Breast epithelium (tissue), 4 donors: ENCODE measurements at places on chromosomes 16 and 17. TPM values are rescaled to one million over a fixed set of nuclear protein-coding genes. Genes with fewer than 3 reads are reported as not detected.

GRCh38 chr16:4505356-4506147 lies 29.4 kb downstream of the HMOX2 start:
- no peaks in the 10 kb centered on the region for H3K27me3 ChIP-seq
- no peak overlapping the region for H3K27ac ChIP-seq
- no peaks in the 10 kb centered on the region for H3K4me1 ChIP-seq

- H3K4me3 ChIP-seq: no peak overlapping the region
- no peaks in the 10 kb centered on the region for H3K36me3 ChIP-seq
- no peaks in the 10 kb centered on the region for H3K4me1 ChIP-seq
- no peak overlapping the region for H3K27ac ChIP-seq
- H3K27me3 ChIP-seq: peaks cover 13% of the 10 kb centered on the region
Measured at GRCh38 chr17:34098699-34099098, 156.4 kb upstream of the CCL2 start.

Gene HS3ST4
- total RNA-seq: 3.4 TPM

GRCh38 chr16:12390644-12391043 lies 413.0 kb downstream of the CPPED1 start:
- H3K36me3 ChIP-seq: no peaks in the 10 kb centered on the region
- no peak for DNase-seq
- no peaks in the 10 kb centered on the region for H3K4me1 ChIP-seq
- no peaks in the 10 kb centered on the region for H3K27me3 ChIP-seq

GRCh38 chr16:25198021-25198420 lies 18.7 kb upstream of the AQP8 start:
- H3K27ac ChIP-seq: no peak overlapping the region
- no peak for DNase-seq
- no peaks in the 10 kb centered on the region for H3K27me3 ChIP-seq
- H3K4me1 ChIP-seq: no peaks in the 10 kb centered on the region

GRCh38 chr17:5699814-5700213 lies 115.5 kb upstream of the NLRP1 start:
- H3K27me3 ChIP-seq: no peaks in the 10 kb centered on the region
- H3K36me3 ChIP-seq: no peaks in the 10 kb centered on the region
- no peak overlapping the region for H3K4me3 ChIP-seq
- no peak for DNase-seq
- H3K27ac ChIP-seq: no peak overlapping the region
- no peaks in the 10 kb centered on the region for H3K4me1 ChIP-seq

DNA sequence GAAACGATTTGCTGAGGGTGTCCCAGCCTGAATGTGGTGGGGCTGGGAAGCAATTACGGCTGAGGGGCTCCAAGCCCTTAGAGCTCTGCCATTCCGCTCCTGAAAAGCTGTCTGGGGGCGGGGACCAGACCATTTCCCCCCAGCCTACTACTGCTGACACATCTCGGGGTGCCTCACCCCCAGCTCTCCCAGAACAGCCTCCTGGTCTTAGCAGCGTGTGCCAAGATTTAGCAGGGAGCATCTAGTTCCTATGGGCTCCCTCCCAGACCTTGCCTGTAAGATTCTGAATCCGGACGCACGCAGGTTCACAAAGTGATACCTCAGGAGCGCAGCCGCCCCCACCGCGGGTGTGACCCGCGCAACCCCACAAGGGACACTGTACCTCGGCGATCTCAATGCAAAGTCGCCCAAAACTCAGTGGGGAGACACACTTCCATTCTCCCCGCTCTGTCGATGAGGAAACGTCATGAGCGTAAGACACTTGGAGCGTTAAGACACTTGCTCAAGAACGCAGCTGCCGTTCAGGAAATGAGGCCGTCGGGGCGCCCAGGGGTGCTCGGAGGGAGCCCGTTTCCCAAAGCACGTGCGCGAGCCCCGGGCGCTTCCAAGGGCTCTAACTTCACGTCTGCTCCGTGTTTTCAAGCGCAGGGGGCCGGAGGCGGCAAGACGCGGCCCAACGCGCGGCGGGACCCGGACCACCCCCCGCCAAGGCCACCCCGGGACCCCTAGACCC lies 629 bp downstream of the GEMIN4 start:
- H3K36me3 ChIP-seq: peaks cover 8% of the 10 kb centered on the region
- H3K4me3 ChIP-seq: peak overlapping the region; percentile 86
- H3K27ac ChIP-seq: peak overlapping the region; percentile 89
- DNase-seq: no peak

DNA sequence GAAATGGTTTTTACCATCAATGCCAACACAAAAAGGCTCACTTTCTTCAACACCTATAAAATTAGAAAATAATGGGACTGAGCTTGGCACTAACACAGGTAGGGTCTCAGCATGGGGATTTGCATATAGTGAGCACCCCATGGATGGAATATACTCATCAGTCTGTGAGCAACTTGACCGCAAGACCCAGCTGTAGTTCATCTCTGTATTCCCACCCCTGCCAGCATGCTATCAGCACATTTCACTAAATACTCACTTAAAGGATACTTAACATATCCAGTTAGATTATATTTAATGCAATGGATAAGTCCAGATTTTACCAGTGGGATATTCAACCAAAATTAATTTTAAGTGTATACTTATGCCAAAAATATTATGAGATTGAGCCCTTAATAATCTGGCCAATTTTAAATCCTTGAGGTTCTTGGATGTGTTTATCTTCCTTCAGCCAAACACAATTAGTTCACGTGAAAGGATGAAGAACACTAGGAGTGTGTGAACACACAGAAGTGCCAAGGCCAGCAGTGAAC lies 66.7 kb downstream of the C16orf95 start:
- no peaks in the 10 kb centered on the region for H3K27me3 ChIP-seq
- no peaks in the 10 kb centered on the region for H3K4me1 ChIP-seq
- DNase-seq: no peak
- H3K27ac ChIP-seq: no peak overlapping the region

DNA sequence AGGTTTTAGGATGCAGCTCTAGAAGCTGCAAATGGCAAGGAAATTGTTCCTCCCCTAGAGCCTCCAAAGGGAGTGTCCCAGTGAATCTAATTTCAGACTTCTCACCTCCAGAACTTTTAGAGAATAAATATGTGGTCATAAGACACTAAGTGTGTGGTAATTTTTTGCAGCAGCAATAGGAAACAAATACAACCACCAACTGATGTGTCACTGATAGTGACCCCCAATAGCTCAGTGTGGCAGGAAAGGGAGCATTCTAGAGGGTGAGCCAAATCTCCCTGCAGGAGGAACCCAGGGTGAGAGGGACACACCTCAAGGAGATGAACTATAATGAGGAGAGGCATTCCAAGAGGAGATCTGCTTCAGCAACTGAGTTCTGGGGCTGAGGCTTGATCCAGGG lies 4.1 kb downstream of the CCL4L2 start:
- DNase-seq: no peak
- H3K27ac ChIP-seq: no peak overlapping the region
- H3K4me1 ChIP-seq: no peaks in the 10 kb centered on the region
- no peaks in the 10 kb centered on the region for H3K36me3 ChIP-seq

Gene USP43
- total RNA-seq: 0.32 TPM

Gene NACA2
- not detected for total RNA-seq

Gene GFER
- 15.7 TPM for total RNA-seq

DNA sequence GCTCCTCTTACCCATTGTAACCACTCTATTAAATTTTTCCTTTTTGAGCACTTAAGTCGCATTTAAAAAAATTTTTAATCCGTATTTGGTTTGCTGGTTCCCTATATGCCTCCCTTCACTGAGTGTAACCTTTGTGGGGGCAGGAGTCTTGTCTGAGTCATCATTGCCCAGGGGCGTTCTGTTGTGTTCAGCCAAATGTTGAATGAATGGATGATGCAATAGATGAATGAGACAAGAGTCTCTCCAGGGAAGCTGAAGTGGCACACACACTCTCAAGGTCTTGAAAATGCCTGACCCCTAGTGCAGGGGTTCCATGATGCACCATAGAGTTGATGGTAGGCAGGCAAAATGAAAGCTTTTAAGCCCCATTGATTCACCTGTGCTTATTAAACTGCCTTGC lies 123.0 kb upstream of the RBFOX1 start:
- H3K27me3 ChIP-seq: no peaks in the 10 kb centered on the region
- no peaks in the 10 kb centered on the region for H3K36me3 ChIP-seq
- no peak overlapping the region for H3K4me3 ChIP-seq

DNA sequence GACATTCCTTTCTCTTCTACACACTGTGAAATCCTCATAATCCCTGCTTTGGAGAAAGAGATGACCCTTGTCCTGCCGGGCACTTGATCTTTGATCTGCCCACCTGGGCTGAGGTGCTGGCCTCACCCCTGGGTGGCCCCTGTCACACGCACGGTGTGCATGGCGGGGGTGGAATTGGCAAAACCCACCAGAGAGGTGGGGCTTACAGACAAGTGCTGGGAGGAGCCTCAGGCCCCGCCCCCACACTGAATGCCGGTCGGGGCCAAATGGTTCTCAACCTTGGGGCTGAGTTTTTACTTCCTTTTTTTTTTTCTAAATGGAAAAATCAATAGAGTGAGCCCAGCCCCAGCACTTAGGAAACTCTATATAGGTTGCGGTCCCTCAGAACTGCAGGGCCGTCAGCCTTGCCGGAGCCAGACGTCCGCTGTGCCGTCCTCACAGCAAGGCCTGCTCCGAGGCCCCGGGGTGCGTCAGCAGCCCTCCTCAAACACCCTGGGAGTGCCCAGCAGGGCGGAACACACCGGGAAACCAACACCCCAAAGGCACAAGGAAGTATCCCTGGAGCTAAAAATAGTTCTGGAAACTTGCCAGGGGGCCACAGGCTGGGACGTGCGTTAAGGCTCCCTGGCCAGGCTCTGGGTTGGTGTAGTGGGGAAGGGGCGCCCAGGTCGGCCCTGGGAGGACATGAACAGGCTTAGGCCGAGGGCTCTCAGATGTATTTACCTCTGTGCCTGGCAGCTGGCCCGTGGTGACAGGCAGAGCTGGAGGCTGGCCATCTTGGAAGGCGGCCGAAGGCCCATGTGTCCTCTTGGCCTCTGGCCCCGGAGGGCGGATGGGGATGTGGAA lies 11.0 kb downstream of the GPRC5C start:
- peak overlapping the region; percentile 95 for H3K27ac ChIP-seq
- peak overlapping the region; percentile 50 for H3K4me3 ChIP-seq
- no peaks in the 10 kb centered on the region for H3K27me3 ChIP-seq
- H3K4me1 ChIP-seq: peaks cover 29% of the 10 kb centered on the region
- peak; percentile 88 for DNase-seq
- H3K36me3 ChIP-seq: no peaks in the 10 kb centered on the region

Gene CDH1
- total RNA-seq: 86.5 TPM

DNA sequence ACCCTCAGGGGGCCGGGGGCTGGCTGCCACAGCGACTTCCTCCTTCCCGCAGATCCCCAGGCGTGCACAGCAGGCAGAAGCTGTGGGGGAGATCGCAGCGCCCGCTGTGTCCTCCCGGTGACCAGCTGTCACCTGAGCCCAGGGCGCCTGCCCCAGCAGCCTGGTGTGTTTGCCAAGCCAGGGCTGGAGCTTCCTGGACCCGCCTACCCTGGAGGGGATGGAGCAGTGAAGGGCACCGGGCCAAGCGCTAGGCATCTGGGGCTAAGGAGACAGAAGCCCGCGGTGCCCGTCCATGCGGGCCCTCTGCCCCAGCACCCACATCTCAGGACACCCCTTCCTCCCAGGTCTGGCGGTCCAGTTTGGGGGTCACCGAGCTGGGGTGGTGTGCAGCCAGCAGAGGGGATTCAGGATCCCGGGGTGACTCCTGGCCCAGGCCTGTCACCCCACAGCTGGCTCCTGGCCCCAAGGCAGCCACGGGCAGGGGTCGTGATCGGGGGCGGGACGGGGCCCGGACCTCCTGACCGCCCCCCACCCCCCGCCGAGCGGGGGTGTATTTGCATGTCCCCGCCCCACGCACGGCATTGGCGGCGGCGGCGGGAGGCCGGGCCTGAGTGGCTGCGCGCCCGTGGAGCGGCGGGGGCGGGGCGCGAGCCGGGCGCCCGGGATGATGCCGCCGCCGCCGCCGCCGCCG lies at the start of gene RAB26:
TSS of gene RAB26 (plus strand) at position 645 of the 691 bp plus-strand sequence. CDS start 159 bp downstream, outside the sequence.
- H3K27ac ChIP-seq: peak within 1 kb of the TSS; percentile 73
- peak within 1 kb of the TSS; percentile 62 for H3K4me3 ChIP-seq
- H3K36me3 ChIP-seq: no peaks in the 10 kb centered on the region
- H3K4me1 ChIP-seq: peaks cover 15% of the 10 kb centered on the region
- no peaks in the 10 kb centered on the region for H3K27me3 ChIP-seq

- no peak overlapping the region for H3K4me3 ChIP-seq
- no peaks in the 10 kb centered on the region for H3K27me3 ChIP-seq
- H3K27ac ChIP-seq: no peak overlapping the region
- DNase-seq: no peak
Measured at GRCh38 chr17:13753154-13753553, 151.4 kb upstream of the HS3ST3A1 start.

Gene DNAI2
- total RNA-seq: not detected

Gene TBC1D3
- total RNA-seq: not detected

Gene MT1G
- 20.0 TPM for total RNA-seq

Gene ITGAD
- total RNA-seq: 0.16 TPM

GRCh38 chr17:64196601-64197000 lies 66.5 kb downstream of the TEX2 start:
- no peaks in the 10 kb centered on the region for H3K4me1 ChIP-seq
- H3K4me3 ChIP-seq: no peak overlapping the region
- no peaks in the 10 kb centered on the region for H3K27me3 ChIP-seq
- no peak overlapping the region for H3K27ac ChIP-seq
- H3K36me3 ChIP-seq: no peaks in the 10 kb centered on the region

DNA sequence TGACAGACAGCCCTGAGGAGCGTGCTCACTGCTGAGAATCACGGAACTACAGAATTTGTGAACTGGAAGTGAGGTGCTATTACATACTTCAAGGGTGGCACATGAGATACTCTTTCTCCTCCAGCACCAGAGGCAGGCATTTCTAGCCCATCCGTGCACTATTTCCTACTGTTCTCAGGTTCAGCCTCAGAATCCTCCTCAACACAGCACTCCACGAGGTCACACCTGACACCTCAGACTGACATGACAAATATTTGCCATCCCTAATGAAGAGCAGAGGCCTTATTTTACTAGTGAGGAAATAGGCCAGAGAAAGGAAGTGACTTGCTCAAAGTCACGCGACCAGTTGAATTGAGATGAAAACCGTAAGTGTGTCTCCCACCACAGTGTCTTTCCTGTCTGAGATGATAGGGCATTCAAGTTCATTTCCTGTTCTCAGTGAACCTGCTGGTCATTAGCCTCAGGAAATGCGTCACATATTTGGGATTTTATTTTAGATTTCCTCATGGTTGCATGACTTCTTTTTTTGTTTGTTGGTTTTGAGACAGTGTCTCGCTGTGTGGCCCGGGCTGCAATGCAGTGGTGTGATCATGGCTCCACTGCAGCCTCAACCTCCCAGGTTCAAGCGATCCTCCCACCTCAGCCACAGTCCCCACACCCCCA lies 23.6 kb downstream of the SEZ6 start:
- DNase-seq: no peak
- no peak overlapping the region for H3K27ac ChIP-seq
- H3K36me3 ChIP-seq: no peaks in the 10 kb centered on the region
- H3K27me3 ChIP-seq: peaks cover 13% of the 10 kb centered on the region

GRCh38 chr16:1003391-1004347 lies 22.1 kb downstream of the SOX8 start:
- no peaks in the 10 kb centered on the region for H3K36me3 ChIP-seq
- H3K27me3 ChIP-seq: peaks cover 46% of the 10 kb centered on the region
- no peaks in the 10 kb centered on the region for H3K4me1 ChIP-seq

GRCh38 chr16:19138601-19139000 lies 24.8 kb downstream of the ITPRIPL2 start:
- peak overlapping the region; percentile 48 for H3K27ac ChIP-seq
- peak; percentile 80 for DNase-seq
- no peaks in the 10 kb centered on the region for H3K36me3 ChIP-seq
- H3K27me3 ChIP-seq: no peaks in the 10 kb centered on the region
- H3K4me3 ChIP-seq: no peak overlapping the region
